ENCODE measurements at places on chromosomes 2 and 18.

GRCh38 chr2:207341804-207342203 is 176.1 kb upstream of the KLF7 start:
- DNase-seq: no peak

GRCh38 chr2:39667104-39667885 is 1.6 kb downstream of the TMEM178A start:
- DNase-seq: no peak

DNA sequence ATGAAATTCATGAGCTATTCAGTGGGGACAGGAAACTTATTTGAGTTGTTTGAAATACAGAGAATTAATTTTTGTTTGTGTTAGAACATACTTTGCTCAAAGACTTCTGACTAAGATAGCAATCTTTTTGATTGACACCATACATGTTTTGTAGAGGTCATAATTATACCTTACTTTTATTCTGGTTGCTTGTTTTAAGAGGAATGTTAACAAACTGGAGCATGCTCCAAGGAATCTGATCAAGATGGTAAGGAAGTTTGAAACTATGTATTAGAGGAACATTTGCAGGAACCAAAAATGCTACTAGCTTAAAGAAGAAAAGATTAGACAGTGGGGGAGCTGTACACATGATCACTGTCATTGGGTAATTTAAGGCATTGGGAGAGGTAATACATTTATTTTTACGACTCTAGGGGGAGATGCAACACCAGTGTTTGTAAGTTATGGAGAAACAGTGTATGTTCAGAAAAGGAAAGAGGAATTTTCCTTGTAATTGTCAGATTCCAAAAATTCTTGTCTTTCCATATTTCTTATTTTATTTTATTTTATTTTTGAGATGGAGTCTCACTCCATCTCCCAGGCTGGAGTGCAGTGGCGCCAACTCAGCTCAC is 8.0 kb downstream of the AGFG1 start:
- DNase-seq: peak; percentile 28

- DNase-seq: no peak
Observed at GRCh38 chr2:128756365-128756717, 437.7 kb upstream of the HS6ST1 start.

DNA sequence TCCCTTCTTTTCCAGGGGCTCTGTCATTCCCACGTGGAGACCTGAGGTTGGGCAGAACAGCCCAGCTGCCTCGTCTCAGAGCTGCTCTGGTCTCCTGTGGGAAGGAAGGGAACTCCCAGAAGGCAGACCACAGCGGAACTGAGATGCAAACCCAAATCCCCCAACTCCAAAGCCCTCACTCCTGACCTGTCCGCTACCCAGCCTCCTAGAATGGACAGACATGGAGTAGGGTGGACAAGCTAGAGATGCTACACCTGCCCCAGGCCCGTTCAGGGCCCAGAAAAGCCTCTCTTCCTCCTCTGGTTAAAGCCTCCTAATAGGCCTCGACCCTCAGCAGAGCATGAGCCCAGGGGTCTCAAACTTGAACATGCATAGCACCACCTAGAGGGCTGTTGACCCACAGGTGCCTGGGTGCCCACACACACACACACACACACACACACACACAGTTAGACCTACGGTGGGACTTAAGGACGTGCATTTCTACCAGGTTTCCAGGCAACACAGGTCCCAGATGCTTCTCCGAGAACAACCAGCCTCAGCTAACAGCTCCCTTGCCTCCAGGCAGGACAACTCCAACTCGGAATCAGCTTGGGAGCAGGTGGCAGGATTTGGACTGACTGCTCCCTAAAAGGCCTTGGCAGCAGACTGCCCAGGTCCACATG is 93.5 kb downstream of the TNS1 start:
- DNase-seq: no peak

GRCh38 chr18:29874519-29875098 is 1167.9 kb downstream of the DSC3 start:
- no peak for DNase-seq

DNA sequence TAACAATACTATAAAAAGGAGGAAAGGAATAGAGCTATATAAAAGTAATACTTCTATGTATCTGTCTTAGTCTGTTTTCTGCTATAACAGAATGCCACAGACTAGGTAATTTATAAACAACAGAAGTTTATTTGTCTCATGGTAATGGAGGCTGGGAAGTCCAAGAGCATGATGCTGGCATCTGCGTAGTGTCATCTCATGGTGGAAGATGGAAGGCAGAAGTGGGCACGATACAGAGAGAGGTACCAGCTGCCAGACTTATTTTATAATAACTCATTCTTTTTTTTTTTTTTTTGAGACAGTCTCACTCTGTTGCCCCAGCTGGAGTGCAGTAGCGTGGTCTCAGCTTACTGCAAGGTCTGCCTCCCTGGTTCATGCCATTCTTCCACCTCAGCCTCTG is 4.3 kb downstream of the DHX57 start:
- no peak for DNase-seq

DNA sequence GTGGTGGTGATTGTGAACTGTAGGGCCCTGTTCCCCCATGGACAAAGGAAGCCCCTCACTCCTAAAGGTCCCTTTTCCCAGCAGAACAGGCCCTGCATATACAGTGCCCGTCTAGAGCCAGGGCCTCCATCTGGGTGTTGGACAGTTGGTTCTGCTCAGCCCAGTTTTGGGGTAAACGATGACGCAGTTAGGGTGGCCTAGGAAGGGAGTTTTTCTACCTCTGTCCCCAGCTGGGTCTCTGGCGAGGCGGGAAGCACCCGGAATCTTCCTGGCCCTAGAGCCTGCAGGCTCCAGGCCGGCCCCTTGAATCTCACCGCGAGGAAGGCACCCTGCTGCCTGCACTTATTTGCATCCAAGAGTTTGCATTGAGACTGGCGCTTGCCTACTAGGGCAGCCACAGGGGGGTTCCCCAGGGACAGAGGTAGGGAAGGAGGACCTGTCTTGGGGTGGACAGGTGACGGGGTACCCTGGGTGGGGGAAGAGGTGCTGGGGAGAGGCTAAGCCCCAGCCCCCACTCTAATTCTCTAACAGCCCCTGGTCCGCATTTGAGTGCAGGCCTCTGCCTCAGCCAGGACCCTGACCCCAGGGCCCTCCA is 529 bp upstream of the MTA3 start:
- DNase-seq: peak; percentile 40

- no peak for DNase-seq
Observed at GRCh38 chr2:184162426-184162825, 435.9 kb upstream of the ZNF804A start.

DNA sequence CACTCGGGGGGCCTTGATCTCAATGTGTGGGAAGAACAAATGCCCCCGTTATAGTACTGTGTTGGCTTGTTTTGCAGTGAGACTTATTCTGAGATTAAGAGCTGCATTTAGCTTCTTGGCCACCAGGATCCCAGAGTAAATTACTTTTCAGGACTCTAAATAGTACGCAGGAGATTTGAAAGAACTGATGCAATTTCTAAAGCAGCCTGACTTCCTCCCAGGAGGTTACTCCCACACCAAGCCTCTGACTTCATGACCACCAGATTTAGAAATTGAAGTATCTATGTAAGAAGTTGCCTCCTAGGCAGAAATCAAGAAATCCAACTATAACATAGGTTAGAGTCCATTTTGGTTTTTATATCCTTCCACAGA is 67.0 kb downstream of the FEZ2 start:
- no peak for DNase-seq

- no peak for DNase-seq
Observed at GRCh38 chr2:219908538-219908937, 281.1 kb downstream of the SLC4A3 start.

DNA sequence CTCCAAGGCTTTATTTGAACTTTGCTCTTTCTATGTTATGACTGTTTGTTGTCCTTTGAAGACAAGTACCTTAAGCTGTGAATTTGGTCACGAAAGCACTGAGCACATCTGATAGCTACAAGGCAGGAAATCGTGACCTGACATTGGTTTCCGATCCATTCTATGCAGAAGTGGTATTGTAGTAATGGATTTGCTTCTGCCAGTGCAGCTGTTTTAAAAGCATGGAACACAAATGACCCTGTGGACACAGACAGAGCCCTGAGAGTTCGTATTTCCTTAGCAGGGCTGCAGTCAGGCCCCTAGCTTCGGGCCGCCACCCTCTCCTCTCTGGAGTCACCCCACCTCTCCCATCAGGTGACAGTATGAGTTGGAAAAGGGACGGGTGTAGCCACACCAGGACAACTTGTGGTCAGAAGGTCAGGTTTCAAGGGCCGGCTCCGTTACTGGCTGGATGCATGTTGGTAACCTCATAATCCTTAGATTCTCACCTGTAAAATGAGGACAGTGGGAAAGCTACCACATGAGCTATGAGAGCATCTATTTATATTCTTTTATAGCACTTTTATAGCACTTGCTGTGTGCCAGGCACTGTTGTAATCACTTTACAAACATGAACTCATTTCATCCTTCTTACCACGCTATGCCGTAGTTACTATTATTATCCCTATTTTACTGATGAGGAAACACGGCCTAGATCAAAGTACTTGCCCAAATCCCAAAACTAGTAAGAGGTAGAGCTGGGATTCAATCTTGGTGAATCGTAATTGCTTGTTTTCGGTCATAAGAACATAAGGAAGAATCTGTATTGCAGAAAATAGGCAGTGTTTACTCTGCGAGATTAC is 70.2 kb downstream of the SPATS2L start:
- DNase-seq: no peak

GRCh38 chr2:219253753-219254589 is at the start of gene TUBA4A:
TUBA4A (minus strand) TSS chr2:219253918; CDS start chr2:219253858, 60 bp downstream.
- DNase-seq: peak; percentile 93

GRCh38 chr2:101339266-101339880 is 30.9 kb upstream of the RNF149 start:
- no peak for DNase-seq

- DNase-seq: no peak
Observed at GRCh38 chr2:197993363-197993762, 189.0 kb downstream of the PLCL1 start.

- peak; percentile 18 for DNase-seq
Observed at GRCh38 chr18:58132595-58133261, 88.7 kb downstream of the NEDD4L start.

- no peak for DNase-seq
Observed at GRCh38 chr2:234061624-234062257, 11.2 kb downstream of the SPP2 start.

DNA sequence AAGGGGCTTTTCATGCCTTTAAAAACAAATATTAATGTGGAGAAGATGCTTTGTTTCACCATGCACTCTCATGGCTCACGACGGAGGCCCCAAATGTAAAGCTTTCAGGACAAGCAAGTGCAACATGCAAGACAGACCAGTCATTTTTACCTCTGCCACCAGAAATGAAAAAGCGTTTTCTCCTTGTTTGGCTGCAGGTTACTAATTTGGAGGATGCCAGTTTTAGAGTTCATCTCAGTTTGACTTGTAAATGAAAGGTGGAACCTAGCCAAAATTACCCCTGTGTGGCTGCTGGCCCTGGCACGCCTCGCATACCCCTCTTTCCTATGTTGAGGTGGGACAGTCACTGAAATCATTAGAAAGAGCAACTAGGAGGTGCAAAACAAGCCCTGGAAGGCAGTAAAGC is 138.6 kb downstream of the BCL2 start:
- DNase-seq: no peak

GRCh38 chr2:145598434-145598833 is 1078.5 kb upstream of the ZEB2 start:
- peak; percentile 7 for DNase-seq

- DNase-seq: no peak
Observed at GRCh38 chr2:58032016-58032763, 14.4 kb upstream of the VRK2 start.

GRCh38 chr2:24466871-24467870 is 23.9 kb upstream of the NCOA1 start:
- no peak for DNase-seq

DNA sequence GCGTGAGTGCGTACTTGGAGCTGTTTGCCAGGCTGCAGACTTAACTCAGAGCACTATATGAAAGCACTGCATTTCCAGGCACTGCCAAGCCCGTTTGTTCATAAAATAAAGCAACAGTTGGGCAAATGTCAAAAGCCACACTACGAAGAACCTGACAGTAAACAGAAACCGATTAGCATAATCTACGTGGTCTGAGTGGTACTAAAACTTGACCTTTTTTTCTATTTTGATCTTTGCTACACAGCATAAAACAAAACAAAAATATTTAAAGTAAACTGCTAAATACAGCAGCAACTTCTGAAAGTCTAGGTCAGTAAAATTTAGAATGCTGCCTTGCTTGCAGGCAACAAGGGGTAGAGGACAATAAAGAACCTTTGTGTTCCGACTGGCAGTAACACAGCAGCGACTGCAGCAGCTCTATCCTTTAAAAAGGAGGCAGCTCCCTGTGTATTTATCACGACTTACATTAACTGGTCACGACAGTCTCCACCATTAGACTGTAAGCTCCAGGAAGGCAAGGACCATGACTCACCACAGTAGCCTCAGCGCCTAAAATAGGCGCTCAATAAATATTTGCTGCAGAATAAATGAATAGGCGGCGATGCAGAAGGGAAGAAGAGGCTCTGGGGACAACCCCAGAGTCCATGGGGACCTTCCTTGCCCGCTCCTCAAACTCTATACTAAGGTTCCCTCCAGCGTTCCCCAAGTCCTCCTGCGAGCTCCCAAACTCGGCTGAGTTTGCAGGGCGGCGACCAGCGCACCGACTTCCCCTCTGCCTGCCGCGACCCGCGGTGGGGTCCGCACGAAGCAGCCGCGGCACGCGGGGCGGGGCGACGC is 902 bp downstream of the SS18 start:
- DNase-seq: peak; percentile 10

DNA sequence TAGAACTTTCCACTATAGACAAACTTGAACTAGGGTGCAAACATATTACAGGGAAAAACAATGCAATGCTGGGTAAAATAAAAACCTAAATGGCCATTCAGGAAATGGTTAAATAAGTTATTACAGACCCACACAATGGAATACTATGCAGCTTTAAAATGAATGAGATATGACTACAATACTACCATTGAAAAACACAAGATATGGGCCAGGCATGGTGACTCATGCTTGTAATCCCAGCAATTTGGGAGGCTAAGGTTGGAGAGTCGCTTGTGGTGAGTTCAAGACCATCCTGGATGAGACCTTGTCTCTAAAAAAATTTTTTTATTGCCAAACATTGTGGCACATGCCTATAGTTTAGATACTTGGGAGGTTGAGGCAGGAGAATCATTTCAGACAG is 6.8 kb downstream of the PECR start:
- DNase-seq: no peak
